ENCODE measurements at places on chromosomes 7 and 10.

DNA sequence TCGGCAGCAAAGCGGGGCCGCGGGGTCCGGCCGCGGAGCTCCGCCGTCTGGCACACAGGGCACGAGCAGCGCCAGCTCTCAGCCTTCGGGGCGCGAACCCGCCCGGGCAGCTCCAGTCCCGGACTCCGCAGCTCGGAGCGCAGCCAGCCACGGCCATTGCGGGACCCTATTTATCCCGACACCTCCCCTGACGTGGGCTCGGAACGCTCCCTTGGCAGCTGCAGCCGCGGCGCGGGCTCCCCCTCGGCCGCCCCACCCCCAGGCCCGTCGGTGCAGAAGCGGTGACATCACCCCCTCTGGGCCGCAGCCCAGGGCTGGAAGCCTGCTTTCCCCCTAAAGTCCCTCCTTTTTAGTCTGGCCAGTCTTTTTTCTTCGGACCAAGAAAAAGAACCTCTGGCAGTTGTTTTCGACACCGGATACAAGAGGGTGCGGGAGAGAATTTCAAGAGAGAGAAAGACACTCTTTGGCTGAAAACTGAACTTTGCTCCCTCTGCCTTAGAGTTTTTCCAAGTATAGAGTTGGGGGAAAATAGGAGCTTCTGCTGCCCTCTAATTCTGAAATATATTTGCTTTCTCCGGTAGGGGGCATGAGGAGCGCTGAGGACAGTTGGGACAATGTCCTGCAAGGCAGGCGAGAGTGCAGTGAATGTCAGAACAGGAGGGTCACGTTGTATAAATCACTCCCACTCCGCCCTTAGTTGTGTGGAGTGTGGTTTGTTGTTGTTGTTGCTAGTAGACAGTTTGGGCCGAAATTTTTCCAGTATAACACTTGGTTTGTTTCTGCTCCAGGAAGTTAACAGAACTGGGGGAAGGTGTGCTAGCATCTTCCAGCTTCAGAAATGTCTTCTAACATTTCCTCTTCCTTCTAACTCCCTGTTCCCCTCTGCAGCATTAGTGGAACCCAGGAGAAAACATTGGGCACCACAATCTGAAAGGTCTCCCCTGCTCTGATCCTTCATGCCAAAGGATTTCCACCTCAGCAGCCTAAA is at the start of gene SFRP4:
TSS of gene SFRP4 (minus strand) at position 145 of the 988 bp plus-strand sequence. CDS start 280 bp downstream, outside the sequence.
- peak; percentile 63 for DNase-seq

DNA sequence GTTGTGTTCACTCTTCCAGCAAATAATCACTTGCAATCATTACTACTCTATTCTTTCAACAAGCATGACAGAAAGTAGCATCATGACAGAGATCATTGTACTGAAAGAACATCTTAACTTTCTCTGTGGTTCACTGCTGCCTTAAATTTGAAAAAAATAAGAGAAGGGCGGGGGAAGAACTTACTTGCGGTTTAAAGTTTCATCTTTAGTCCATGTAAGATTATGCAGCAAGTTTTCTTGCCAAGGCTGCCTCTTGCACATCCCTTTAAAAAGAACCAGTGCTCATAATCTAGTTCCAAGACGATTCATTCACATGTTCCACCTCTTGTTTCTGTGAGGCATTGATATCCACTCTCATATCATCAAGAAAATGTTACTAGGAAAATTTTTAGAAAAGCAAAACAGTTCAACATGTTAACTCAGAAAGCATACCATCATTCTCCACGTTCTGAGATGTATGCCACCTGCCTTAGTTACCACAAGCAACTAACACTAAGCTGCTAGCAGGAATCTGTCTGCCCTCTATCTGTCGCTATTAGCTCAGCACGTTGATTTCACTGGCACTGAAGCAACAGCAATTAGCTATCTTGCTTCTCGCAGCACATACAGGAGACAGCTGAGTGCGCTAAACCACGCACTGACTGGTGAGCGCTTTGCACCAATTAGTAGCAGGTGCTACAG is at the start of gene PCDH15:
TSS of gene PCDH15 (minus strand) at position 491 of the 681 bp plus-strand sequence. CDS start 136,969 bp downstream, outside the sequence.
- peak; percentile 48 for DNase-seq

DNA sequence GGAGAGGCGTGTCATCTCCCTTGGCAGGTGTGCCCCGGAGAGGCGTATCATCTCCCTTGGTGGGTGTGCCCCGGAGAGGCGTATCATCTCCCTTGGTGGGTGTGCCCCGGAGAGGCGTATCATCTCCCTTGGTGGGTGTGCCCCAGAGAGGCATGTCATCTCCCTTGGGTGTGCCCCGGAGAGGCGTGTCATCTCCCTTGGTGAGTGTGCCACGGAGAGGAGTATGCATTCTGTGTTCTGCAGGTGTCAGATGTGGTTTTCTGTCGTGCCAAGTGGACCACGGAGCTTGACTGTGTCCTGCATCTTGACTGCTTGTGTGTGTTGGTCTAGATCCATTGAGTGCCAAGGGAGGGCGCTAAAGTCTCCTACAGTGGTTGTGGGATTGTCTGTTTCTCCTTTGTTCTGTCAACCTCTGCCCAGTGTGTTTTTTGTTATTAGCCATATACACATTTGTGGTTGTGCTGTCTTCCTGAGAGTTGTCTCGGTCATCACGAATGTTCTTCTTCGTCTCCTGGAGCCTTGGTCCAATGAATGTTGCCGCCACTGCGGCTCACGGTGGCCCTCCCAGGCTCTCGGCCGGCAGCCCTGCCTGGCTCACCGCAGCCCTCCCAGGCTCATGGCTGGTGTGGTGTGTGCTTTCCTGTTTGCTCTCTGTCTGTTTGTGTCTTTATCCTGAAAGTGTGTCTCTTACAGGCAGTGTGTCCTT is 96.8 kb downstream of the INPP5A start:
- no peak for DNase-seq

DNA sequence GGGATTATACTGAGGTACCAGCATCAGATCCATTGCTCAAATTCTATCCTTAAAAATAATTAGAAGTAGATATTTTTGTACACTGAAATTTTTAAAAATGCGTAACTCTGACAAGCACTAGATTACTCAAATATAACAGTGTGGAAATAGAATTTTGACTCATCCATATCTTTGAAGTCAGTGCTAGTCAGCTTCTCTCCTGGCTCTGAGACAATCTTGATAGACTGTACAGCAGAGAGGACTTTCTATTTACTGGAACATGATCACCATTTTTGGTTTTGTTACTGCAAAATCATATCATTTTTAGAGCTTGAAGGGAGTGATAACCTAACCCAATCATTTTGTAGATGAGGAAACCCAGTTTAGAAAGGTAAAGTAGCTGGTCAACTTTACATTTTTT is 195.0 kb downstream of the MTERF1 start:
- no peak for DNase-seq

GRCh38 chr10:33441561-33441960 is 107.1 kb upstream of the NRP1 start:
- no peak for DNase-seq

DNA sequence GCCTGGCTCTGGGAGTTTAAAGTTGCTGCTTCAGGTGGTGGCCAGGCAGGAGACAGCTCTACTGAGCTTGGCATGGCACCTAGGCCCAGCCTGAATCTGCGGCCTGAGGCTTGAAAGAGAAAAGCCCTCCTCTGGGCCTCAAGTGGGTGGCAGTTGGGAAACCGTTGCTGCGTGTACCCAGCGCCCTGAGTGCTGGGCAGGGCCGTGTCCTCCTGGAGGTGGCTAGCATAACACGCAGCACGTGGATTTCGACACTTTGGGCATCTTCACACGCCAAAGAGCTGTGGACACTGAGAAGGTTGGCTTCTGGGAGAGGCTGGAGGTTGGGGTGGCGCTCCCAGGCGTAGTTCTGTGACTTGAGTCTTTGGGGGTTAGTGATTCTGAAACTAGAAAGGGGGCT is 2.5 kb downstream of the ZNF316 start:
- DNase-seq = no peak

- DNase-seq = no peak
These were observed 23.3 kb downstream of the PRTFDC1 start for GRCh38 chr10:24929056-24929544.

DNA sequence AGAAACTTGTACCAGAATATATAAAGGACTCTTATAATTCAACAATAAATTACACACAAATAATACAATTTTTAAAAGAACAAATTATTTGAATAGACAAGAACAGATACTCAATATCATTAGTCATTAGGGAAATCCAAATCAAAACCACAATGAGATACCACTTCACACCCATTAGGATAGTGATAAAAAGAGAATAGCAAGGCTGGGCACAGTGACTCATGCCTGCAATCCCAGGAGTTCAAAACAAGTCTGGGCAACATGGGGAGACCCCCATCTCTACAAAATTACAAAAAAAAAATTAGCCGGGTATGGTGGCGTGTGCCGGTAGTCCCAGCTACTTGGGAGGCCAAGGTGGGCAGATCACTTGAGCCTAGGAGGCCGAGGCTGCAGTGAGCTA is 52.2 kb upstream of the KCNIP2 start:
- DNase-seq = no peak

GRCh38 chr7:33854801-33855350 is 50.5 kb upstream of the BMPER start:
- peak; percentile 89 for DNase-seq

GRCh38 chr10:22230158-22230833 is 12.5 kb upstream of the EBLN1 start:
- peak; percentile 66 for DNase-seq

DNA sequence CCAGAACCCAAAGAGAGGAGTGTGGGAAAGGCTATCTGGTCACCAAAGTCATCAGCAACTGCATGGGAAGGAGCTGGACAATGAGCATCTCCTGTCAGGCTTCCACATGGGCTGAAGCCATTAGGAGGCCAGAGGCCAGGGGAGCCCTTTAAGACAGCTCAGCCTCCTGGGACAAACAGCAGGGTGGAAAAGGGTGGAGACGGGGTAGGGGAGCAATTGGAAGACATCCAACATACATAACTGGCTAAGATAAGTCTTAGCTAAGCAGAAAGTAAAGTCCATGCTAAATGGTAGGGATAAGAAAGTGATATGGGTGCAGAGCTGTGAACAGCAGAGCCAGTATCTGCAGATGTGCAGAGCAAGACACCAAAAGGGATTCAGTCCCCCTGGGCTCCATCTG is 1.5 kb upstream of the OAT start:
- DNase-seq = no peak

- no peak for DNase-seq
These were observed 40.3 kb upstream of the SH2D4B start for GRCh38 chr10:80497187-80498077.

GRCh38 chr10:74103560-74104258 is 46.9 kb downstream of the AP3M1 start:
- DNase-seq = no peak

DNA sequence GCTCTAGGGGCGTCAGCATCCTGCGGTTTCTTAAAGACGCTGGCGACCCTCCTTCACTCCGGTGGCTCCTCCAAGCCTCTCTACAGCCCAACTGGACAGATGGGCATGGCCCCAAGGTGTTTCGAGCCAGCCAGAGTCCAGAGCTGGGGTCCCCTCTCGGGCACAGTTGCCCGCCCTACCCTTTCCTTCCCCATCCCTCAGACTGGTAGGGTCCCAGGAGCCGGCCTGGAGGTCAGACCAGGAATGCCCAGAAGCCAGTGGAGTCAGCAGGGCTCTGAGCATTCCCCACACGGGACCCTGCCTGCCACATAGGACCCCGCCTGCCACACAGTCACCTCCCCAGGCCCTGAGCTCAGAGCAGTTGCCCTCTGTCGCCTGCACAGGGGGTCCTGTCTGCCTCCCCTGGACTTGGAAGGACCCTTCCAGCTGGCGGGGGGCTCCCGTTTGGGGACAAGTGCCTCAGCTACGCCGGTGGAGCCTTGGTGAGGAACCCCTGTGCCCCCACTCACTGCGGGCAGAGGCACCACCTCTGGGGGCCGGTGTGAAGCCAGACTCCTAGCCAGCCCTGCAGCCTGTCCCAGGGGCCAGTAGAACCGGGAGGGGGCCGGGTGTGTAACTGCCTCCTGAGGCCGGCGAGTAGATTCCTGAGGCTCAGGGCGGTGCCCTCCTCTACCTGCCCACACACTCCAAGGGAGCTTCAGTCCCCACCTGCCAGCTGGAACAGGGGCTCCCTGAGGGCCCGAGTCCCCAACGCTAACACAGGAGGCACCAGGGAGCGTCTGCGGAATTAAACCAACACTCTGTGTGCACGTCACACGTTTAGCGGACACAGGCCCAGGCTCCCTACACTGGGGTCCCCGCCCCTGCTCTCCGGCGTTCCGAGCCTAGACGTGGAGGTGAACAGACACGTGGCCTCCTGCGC is 19.4 kb upstream of the PDGFA start:
- DNase-seq = peak; percentile 63

DNA sequence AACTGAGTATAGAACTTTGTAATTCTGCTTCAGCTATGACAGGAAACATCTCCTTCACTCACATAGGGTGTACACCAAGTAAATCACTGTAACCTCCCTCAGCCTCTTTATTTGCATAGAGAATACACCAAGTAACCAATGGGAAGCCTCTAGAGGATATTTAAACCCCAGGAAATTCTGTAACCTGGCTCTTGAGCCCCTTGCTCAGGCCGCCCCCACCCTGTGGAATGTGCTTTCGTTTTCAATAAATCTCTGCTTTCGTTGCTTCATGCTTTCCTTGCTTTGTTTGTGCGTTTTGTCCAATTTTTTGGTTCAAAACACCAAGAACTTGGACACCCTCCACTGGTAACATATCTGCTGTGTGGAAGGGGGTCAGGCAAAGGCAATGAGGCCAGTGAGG is 60.2 kb downstream of the CLRN3 start:
- DNase-seq = no peak

DNA sequence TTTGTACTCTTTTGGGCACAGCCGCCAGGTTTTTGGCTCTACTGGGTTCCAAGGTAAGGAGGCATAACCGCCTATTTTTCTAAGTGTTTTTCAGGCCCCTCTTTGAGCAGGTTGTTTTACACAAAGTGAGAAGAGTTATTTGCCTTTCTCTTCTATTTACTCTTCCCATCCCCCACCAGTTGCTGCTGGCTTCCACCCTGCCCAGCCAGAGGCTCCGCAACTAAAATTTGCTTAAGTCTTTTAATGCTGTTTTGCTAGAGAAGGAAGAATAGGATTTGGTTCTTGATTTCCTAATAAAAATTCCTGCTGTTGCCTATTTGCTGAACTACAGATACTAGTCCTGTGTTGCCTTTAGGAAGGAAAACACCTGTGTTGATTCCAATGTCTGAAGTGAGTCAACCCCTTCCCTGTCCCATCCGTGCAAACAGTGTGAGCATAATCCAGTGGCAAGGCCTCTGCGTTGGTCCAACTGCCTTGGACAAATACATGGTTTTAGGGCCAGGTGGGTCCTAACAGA is 1.9 kb downstream of the PLA2G12B start:
- DNase-seq = no peak

DNA sequence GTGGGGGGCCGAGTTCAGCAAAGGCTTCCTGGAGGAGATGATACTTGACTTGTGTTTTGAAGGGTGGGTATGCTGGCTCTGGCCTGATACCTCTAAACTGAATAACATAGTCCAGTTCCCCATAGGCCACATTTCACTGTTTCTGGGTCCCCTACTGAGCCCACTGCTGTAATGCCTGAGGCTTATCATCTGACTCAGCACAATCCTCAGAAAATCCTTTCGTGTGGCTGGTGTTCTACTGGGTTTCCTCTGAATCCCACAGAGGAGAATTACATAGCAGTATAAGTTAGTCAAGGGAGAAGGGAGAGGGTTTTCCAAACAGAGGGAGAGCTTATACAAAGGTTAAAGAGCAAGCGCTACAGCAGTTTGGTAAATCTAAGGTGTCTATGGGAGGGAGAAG is 2.8 kb upstream of the R3HCC1L start:
- no peak for DNase-seq

- DNase-seq = no peak
These were observed 19.2 kb upstream of the TTYH3 start for GRCh38 chr7:2612445-2613097.

- no peak for DNase-seq
These were observed 68.3 kb downstream of the HYCC1 start for GRCh38 chr7:22945584-22945983.
